ENCODE measurements at places on chromosomes 6 and 20.

GRCh38 chr6:15265787-15266186, 19.9 kb downstream of the JARID2 start:
- DNase-seq: no peak

DNA sequence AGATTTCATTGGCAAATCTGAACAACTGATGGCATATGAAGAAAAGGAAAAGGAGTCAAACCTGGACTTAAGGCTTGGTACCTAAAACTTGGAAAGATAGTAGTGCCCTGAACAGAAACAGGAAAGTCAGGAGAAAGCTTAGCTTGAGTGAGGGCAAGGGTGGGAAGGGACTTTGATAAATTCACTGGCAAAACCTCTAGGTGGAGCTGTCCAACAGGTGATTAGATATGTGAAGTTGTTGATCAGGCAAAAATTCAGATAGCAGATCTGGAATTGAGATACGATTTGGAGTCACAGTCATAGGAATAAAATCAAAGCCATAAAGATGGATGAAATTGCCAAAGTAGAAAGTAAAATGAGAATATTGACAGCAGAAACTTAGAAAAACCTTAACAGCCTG, 16.1 kb upstream of the ZNF292 start:
- DNase-seq: no peak

GRCh38 chr6:150632785-150633485, 33.2 kb downstream of the PLEKHG1 start:
- DNase-seq: no peak

DNA sequence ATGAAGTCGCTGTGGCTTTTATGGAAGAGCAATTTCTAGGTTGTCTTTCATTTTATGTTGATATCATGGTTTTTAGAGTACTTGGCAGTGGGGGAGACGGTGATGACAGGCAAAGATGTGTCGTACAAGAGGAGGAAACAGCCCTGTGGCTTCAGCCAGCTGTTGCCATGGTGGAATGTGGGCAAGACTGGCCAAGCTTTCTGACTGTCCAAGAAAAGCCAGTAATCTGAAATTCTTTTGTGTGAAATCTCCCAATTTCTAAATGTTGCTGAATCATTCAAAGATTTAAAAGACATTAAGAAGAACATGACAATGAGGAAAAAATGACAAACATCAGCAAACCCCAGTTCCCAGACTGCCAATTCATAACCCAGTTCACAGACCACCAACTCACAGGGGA, 23.1 kb downstream of the PFDN4 start:
- no peak for DNase-seq

DNA sequence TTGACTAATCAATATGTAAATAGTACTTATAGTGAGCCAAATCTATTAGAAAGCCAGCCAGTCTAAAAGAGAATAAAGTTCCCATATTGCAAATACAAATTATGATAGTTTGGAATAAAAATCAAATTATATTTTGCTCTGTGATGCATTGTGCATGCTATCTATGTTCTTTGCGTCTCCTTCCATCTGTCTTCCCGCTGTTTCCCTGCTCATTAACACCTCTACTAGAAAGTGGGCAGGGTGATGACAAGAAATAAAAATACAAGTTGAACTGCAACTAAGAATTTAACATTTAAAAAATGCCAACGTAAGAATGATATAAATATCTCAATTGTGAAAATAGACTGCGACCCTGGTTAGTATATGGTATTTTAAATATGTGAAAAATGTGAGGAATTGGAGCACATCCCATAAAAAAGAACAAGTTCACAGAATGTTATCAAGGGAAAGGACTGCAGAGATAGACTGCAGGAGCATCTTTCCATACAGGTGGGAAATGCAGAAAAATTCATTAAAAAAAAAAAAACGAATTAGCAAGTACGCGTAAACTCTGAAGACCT, 157.6 kb upstream of the PDE7B start:
- no peak for DNase-seq

DNA sequence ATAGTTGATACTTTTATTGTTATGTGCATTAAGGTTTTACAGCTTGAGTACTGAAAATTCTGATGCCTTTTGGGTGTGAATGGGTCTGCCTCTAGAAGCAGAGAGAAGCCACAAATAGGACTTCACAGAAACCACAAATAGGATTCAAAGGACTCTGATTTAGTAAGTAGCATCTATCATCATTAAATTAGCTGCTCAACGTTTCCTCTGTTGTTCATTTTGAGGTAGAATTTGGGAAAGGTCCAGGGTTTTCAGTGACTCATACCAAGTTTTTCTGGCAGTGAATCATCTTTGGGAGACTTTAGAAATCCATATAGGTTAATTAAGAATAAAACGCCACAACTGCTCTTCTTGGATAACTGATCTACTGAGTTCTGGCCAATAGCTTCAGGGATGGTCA, 105.1 kb downstream of the PHF3 start:
- no peak for DNase-seq

DNA sequence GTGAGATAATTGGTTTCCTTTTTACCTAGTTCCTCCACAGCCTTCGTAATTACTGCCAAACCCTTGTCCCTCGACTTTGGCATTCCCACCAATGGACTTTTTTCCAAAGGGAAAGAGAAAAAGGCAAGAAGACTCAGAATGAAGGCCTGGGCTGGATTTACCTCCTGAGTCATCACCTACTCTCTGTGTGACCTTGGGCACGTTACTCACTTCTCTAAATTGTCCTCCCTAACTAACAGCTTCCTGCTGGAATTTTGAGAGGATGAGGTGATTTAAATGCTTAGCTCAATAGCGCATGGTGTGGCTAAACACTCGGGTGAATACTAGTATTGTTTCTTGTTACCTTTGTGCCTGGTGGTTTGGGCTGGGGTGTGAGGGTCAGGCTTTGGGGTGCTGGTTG, 146.6 kb downstream of the DHX35 start:
- DNase-seq: no peak

DNA sequence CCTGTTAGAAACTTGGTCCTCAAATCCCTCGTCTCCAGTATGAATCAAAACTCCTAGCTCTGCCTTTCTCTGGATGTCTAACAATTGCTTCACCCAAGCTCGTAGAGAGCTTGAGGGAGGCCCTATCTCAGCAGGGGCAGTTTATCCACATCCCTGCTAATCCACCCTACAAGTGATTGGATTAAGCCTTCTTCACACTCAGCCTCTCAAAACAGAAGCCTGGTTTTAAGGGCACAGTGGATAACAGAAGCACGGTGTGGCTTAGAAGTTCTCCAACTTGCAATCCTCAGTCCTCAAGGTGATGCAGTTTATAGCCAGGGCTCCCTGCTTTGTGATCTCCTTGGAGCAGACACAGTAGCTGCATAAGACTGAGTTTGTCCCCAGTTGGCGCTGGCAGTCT, 383.9 kb downstream of the KIF16B start:
- DNase-seq: no peak

DNA sequence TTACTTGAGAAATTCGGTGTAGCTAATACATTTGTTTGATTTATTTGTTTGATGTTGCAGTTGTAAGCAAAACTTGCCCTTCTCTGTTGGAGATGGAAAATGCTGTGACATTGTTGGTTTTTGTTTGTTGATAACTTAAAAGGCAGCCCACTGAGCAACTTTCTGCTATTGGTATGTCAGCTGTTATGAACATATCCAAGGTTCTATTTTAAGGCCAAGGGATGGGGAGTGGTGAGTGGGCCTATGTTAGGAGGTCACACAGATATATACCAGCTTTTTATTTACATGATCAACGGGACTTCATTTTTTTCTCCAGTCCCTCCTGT, 5.7 kb downstream of the QKI start:
- DNase-seq: no peak

Data from left cardiac atrium (tissue), 4 donors.